SIG-M5 (cell line): ENCODE measurements at places on chromosomes 11 and 22.

DNA sequence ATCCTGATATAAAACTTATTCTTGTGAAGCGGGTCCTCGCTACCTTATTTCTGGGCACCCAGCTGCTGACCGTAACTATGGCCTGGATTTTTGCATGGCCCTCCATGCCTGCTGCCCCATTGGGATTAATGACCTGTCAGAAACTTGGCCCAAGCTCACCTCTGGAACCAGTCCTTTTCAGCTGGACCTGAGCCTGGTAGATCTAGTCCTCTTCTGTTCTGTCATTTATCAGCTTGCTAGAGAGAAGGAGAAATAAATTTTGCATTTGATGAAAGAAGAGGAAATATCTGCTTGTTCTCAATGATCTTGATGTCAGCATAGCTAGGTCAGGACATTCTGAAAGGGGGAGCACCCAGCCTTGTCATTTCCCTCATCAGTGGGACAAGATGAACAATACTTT lies 387.8 kb upstream of the LARGE1 start:
- DNase-seq: no peak

- no peak for DNase-seq
Observed at GRCh38 chr22:47553436-47553835, 791.0 kb downstream of the TBC1D22A start.

- DNase-seq: no peak
Observed at GRCh38 chr22:37904572-37905533, 1.2 kb upstream of the MICALL1 start.

DNA sequence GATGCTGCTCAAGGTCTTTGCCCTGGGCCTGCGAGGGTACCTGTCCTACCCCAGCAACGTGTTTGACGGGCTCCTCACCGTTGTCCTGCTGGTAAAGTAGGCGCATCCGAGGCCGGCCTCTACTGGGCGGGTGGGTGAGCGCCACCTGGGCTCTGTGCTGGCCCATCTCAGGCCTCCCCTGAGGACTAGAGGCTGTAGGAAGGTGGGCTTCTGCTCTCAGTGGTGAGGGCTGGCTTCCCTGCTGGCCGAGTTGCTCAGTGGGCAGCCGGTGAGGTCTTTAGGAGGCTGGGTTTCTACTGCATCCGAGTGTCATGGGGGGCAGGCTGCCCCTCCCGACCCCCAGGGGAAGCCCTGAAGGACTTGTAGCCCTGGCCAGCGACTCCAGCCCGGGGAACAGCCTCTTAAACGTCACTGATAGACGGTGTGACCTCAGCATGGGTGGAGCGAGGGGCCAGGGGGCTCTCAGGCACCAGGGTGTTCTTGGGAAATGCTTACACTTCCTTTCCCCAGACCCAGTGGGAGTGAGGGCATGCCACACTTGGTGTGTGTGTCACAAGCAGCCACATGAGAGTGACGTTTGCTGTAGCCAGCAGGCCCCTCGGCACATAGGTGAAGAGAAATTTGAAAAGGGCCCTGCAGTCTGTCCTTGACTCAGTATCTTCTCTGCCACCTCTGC lies 30.3 kb downstream of the TPCN2 start:
- DNase-seq: no peak

DNA sequence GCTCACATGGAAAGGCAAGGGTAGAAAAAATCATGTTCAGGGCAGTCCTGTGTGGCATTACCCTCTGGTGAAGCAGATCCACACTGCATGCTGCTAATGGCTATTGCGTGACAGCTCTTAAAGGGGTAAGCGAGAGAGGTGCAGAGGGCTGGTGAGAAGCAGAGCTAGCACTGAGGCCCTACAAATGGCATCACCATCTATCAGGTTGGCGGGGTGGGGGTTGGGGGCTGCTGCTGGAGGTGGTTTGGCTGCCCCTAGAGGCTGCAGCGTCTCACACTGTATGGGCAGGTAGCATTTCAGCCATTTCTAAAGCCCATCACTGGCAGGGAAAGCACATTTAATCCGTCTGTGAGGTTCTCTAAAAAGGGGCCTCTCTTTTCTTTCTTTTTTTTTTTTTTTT lies 16.9 kb upstream of the TMA7B start:
- DNase-seq: no peak

DNA sequence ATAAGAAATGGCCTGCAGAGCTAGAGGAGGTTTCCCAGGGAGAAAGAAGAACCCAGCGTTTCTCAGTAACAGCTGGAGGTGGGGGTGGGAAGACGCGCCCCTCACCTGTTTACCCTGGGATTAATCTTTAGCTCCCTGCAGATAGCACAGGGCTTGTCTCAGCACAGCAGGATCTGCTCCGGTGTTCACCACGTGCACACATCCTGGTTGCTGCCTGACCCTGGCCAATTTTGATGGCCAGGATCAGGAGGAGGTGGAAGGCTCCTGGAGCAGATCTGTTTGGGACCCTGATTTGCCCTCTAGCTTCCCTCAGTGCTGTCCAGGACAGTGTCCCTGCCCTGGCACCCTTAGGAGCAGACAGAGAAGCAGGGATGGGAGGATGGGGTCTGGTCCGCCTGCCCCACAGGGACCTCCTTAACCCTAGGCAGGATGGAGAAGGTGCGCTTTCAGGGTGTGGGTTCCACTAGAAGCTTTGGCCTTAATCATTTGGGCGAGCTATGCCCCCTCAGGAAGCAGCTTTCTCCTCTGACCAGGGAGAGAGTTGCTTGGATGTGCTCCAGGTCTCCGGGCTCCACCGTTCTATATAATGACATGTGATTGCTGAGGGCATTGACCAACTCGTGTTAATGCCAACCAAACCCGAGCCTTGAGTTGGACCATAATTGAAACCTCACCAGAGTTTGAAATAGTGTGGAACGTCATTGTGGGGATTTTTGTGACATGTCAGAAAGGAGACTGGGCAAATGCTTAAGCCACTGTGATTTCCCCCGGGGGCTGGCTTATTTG lies 19.3 kb downstream of the UPB1 start:
- DNase-seq: no peak
